ENCODE measurements at places on chromosomes 5 and 9.

- DNase-seq, result no peak
Observed at GRCh38 chr5:153831973-153832372, 206.7 kb downstream of the FAM114A2 start.

DNA sequence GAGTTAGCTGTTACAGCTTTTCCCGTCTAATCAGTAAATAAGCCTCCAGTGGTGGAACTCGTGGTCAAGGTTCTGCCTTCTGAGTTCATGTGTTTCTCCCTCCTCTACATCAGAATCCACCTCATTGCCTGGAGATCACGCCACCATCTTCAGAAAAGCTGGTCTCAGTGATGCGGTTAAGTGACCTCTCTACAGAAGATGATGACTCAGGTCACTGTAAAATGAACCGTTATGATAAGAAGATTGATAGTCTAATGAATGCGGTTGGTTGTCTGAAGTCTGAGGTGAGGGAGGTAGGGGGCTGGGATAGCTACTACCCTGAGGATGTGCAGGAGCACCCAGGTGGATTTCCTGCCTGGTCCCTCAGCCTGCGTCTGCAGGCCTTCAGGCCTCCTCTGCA, 13.3 kb downstream of the ODF2 start:
- DNase-seq, result no peak

DNA sequence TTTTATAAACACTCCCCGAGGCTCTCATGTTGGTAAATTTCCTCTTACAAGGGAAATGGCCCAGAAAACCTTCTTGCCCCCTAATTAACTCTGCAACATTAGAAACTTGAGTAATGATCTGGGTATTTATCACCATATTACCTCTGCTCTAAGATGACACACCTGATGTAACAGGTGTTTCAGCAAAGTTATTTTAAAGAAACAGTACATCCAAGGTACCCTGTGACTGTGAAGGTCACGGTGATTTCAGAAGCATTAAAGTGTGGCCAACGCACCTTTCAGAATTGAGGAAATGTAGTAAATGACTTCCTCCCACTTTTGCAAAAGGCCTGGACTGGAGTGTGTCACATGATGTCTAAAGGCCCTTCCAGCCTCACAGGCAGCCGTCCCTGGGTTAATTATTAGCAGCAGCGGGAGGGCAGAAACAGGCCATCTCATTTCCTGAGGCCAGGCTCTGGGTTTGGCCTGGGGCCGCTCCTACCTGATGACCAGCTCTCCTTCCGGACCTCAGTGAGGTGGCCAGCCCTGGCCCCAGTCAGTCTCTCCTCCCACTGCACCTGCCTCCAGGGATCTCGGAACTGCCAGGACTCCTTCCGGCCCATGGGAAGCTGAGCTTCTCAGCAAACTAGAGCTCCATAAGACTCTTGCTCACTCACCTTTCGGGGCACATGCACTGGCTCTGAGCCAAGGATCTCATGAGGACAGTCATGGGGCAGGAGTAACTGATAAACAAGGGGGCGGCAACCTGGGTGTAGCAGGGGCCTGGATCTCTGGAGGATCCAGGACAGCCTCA, 20.7 kb downstream of the PTPN3 start:
- no peak for DNase-seq

DNA sequence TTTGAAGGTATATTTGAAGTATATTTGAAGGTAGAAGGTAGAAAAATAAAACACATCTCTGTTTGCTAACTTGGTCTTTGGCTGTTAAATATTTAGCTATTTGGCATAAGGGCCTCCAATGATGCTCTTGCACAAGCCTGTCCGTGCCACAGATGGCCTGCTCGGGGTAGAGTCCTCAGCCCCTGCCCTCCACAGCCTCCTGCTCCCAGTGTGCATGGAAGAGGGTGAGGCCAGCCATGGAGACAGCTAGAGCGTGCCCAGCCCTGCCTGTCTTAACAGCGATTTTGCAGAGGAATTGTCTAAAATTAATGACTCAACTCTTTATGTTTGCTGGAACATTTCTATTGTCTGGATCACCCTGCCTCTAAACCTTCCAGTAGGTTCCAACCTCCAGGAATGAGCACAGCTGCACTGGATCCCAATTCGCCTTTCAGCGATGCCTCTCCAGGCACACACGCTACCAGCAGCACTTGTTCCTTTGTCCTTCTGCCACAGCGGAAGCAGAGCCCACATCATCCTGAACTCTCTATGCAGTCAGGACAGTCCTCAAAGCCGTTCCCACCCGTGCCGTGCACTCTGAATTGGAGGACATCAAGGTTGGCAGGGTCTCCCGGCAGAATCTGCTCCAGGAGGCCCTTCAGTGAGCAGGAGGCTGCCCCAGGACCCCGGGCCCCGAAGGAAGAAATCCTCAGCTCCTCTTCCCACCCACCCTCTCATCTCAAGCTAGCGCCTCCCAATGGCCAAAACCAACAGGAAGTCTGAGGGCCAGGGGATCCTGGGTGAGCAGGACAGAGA, 254.0 kb upstream of the IRX1 start:
- DNase-seq, result no peak

GRCh38 chr5:149666212-149666852, 63.8 kb upstream of the PPARGC1B start:
- peak; percentile 96 for DNase-seq

GRCh38 chr9:21412107-21412506, 3.2 kb downstream of the IFNA8 start:
- peak; percentile 29 for DNase-seq

GRCh38 chr9:95284162-95285080, 33.1 kb downstream of the FANCC start:
- DNase-seq, result no peak

DNA sequence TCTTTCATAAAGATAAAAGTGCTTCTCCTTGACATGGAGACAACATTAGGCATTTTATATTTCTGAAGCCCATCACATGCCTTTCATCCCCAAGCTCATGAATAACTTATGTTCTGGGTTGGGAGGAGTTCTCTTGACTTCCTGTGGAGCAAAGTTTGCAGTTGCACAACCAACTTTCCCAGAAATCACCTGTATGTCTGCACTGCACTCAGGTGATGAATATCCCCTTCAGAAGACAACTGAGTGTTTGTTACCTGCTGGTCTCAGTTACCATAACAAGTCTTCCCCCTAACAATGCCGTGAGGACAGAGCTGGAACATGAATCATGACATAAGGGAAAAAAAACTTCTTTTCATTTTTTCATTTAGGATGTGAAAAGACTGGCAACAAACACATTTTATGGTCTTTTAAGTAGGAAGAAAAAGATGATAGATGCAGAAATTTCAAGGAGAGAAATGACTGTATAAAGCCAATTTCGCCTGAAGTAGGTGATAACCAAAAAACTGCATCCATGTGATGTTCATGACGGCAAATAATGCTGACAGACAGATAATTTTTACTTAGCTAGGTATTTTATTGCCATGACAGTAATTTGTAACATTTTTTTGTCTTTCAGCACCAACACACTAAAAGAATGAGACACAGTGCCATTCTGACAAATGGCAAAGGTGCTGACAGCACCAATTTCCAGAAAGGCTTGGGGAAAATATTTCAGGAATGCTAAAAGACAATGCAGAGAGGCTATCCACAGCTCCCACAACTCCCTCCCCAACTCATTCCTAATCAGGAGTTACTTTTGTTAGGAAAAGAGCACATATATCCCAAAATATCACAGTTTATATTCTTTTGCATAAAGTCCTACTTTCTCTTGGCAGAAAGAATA, 656.3 kb downstream of the PRELID2 start:
- no peak for DNase-seq

- DNase-seq, result no peak
Observed at GRCh38 chr5:158995694-158996173, 104.0 kb downstream of the EBF1 start.

GRCh38 chr9:131276094-131276888, at the start of gene FAM78A:
TSS of gene FAM78A (minus strand) at chr9:131276510. CDS start at chr9:131276179, 331 bp downstream.
- DNase-seq, result peak; percentile 73

DNA sequence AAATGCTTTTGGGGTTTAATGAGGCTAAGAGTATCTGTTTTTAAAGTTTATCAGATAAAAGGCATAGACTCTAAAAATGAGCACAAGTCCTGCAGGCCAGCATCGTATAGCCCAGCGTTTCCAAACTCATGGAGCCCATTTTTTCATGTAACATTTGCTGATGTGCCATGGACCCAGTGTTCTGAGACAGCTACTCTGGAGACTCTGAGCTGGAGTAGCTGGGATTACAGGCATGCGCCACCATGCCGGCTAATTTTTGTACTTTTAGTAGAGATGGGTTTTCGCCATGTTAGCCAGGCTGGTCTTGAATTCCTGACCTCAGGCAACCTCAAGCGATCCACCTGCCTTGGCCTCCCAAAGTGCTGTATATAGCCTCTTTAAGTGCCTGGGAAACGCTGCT, 15.8 kb downstream of the GLRX start:
- no peak for DNase-seq

GRCh38 chr9:131621551-131622358, 76.4 kb downstream of the PRRT1B start:
- peak; percentile 92 for DNase-seq

DNA sequence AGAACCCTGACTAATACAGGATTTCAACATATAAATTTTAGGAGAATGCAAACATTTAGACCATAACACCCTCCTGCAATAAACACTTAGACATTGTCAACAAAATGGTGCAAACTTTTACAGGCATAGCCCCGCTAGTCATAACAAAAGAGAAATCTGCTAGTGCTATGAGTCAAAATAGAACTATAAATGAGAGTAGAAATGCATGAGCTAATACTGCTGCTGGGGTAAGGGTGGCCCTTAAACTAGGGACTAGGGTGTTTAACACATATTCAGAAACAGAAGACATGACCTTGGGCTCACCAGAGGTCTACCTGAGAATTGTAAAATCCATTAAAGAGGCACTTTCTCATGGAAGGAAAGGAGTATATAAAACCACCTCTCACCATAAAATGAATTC, 131.6 kb downstream of the TLR4 start:
- DNase-seq, result no peak

DNA sequence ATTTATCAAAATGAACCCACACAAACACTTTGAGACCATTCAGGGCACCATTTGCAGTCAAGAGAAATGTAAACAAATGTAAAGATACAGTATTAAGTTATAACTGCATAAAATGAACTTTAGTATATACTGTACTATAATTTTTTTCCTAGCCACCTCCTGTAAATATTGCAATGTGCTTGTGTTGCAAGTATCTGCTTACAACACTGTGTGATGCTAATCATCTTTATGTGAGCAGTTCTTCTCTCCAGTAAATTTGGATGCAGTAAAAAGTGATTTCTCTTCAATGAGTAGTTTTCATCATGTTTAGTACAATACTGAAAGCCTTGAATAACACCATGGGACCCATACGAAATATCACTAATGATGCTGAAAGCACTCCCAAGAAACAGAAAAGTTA, 9.4 kb downstream of the G3BP1 start:
- DNase-seq, result peak; percentile 42

DNA sequence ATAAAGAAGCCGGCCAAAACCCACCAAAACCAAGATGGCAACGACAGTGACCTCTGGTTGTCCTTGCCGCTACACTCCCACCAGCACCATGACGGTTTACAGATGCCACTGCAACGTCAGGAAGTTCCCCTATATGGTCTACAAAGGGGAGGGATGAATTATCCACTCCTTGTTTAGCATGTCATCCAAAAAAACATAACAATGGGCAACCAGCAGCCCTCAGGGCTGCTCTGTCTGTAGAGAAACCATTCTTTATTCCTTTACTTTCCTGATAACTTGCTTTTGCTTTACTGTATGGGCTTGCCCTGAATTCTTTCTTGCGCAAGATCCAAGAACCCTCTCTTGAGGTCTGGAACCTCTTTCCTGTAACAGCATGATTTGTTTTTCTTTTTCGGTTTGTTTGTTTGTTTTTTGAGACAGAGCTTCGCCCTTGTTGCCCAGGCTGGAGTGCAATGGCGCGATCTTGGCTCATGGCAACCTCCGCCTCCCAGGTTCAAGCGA, 2.0 kb upstream of the UAP1L1 start:
- DNase-seq, result peak; percentile 41

DNA sequence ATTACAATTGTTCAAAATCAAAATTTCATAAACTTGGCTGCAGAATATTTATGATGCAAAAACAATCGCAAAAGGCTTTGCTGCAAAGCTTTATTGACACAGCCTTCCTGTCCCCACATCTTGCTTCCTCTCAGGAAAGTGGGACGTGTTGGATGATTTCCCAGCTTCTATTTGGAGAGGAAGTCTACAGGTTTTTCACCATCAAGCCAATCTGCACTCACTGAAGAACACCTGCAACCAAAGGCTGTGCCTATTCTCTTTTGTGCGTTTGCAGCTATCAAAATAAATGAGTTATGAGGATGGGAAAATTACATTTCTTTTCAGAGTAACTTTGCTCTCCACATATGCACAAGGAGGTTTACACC, 214.4 kb downstream of the PLK2 start:
- no peak for DNase-seq

DNA sequence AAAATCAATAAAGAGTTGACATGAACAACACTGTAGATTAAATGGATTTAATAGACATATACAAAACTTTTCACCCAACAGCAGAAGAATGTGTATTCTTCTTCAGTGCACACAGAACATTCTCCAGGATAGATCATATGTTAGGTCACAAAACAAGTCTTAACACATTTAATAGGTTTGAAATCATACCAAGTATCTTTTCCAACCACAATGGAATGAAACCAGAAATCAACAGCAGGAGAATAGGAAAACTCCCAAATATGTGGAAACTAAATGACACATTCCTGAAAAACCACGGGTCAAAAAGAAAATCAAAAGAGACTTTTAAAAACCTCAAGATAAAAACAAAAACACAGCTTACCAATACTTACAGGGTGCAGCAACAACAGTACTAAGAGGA, 790.1 kb upstream of the ZNF608 start:
- DNase-seq, result no peak
